ENCODE measurements at places on chromosomes 4 and X.
A peak's percentile ranks its signal among the peaks of the same experiment; 100 is the strongest.

DNA sequence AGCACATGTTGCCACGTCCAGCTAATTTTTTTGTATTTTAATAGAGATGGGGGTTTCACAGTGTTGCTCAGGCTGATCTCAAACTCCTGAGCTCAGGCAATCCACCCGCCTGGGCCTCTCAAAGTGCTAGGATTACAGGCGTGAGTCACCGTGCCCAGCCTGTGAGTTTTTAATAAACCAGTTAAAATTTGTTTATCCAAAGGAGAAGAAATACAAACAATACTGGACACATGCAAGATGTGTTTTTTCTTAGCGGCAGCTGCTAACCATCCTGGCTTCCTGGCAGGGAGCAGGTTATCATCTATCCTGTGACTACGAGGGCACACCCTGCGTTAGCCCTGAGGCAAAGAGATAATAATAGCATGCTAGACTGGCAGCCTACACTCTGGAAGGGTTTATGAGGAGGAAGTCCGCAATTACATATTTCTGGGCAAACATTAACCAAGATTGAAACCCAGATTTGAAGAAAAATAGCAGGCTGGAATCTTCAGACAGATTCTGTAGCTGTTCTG, 191.4 kb downstream of the SPRY1 start:
- peak; percentile 96 for DNase-seq

DNA sequence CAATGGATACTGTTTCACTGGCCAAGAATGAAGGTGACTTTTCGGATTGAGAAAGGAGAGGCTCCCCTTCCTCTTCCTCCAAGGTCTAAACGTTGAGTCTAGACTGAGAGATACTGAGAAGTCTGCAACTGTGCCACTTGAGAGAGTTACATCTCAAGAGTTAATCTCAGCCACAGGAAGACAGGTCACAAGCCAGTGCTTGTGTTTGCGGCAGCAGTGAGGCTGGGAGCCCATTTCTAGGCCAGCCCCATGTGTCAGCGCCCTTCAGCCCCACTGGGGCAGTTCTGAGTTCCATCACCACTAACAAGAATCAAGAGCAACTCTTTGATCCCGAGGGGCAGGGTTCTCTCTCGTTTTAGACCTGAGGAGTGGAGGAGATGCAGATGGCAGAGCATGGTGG, 7.3 kb upstream of the SEC24D start:
- DNase-seq, result no peak

DNA sequence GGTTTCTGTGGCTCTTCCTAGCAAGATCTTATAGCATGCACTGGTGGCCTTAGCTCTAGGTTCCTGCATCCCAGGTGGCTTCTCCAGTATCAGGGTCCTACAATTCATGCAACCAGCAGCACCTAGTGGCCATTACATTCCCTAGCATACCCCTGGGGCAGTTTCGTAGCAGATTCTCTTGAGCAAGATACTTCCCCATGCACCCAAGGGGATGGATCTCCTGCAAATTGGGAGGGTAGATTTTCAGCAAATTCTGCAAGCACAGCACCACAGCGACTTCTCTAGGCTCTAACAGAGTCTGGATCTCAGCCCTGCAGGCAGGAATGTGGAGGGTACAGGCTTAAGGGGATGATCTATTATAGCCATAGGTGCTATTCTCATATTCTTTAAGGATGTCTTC, 13.1 kb upstream of the SLC9B1 start:
- peak; percentile 45 for DNase-seq

GRCh38 chr4:155722816-155723499, 35.9 kb upstream of the GUCY1B1 start:
- no peak for DNase-seq

GRCh38 chrX:140764401-140764919, 54.9 kb downstream of the LINC00632 start:
- peak; percentile 74 for DNase-seq

- no peak for DNase-seq
These were observed 23.7 kb upstream of the HELT start for GRCh38 chr4:184994623-184995010.

- DNase-seq, result peak; percentile 95
These were observed 38.7 kb upstream of the DCLK2 start for GRCh38 chr4:150039274-150040127.

DNA sequence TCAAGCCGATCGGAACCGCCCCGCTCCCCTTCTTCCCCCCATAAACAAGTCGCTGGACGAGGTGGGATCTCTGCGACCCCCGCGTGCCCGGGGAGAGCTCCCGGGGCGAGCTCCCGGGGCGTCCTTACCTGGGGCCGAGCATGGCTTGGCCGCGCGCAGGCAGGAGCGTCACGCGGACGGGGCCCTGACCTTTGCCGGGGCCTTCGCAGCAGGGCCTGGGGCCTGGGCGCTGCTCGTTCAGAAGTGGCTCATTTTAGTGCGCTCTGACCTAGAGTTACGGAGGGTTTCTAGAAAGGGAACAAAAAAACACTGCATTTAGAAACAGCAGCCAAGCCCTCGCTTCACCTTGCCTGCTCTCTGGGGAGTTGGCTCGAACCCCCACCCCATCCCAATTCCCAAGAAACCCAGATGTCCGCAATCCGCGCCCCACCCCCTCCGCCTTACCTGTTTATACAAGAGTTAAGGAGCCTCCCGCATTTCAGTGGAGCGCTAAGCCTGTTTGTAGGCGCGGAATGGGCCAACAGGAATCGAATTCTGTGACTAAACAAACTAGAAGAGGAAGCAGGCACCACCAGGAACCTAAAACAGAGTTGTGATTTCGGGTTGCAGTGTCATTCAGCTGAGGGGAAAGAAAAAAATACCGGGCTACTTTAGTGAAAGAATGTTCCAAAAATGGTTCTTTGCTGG, 814 bp upstream of the RBM47 start:
- no peak for DNase-seq

DNA sequence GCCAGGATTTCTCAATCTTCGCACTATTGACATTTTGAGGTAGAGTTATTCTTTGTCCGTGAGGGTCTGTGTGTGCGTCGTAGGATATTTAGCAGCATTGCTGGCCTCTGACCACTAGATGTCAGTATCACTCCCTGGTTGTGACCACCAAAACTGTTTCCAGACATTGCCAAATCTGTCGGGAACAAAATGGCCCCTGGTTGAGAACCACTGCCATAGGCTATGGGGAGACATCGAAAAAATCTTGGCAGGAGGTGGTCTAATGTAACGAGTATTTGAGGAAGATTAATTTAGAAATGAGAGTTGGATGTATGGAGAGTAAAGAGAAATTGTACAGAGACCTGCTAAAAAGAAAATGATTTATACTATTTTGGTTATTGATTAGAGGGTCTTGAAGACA, 108.4 kb downstream of the DOCK11 start:
- DNase-seq, result peak; percentile 74
